Stimulated activated CD8-positive, alpha-beta memory T cell treated with anti-CD3 and anti-CD28 coated beads, Interleukin-4, amount 100 ng/mL, for 24 hours (primary cell): ENCODE measurements at places on chromosomes 11 and 22.

GRCh38 chr11:65516135-65516968, 8.5 kb upstream of the SCYL1 start:
- no peak for DNase-seq

- DNase-seq = no peak
These were observed 16.4 kb upstream of the CTSC start for GRCh38 chr11:88353835-88354496.

- no peak for DNase-seq
These were observed 25.5 kb downstream of the SERPIND1 start for GRCh38 chr22:20799449-20799848.

DNA sequence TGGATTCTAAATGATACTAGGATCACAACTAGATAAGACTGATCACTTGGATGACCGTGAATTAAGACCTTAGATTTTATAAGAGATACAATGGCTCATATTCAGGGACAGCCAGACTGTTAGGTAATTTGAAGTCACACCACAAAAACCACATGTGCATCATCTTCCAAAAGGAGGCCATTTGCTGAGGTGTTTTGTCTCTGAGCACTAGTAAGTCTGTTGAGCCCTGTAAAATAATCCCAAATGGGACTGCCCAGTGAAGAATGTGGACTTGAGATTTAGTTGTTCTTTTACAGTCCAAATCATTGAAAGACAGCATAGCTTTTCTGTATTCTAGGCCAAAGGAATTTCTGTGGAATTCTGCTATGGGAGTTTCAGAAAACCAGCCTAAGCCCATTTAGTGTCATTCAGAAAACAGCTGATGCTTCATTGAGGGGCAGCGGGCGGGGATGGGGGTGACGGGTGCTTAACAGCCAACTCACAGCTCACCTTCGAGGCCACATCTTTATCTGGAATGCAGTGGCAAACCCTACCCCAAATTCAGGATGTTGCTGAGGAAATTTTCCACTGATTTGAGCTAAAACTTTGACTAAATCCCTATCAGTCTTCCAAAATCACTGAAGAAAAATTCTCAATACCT, 80.1 kb upstream of the BIRC3 start:
- no peak for DNase-seq

DNA sequence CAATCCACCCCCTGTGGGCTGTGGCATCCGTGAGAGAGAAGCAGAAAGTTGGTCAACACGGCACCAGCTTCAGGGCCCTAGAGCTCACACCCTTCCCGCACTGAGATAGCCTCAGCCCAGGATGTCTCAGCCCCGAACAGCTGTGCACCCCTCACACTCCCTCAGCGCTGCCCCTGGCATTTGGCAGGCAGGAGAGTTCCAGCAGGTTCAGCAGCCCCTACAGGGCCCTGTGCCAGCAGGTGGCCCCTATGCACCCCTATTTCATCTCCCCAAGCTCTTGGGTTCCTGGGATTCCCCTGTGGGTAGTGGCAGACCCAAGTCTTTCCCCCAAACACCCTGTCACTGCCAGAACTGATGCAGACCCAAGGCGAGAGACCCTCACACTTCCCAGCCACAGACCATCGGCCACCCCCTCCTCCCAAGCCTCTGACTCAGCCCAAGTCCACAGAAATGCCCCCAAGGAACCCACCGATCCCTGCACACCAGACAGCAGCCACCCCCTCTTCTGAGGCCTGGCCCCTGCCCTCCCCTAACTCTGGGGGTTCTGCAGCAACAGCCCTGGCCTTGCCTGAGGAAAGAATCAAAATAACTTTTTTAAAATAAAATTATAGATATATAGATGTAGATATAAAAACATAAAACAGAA, 183.6 kb downstream of the IGLL1 start:
- no peak for DNase-seq

- no peak for DNase-seq
These were observed 4.9 kb downstream of the MUC5AC start for GRCh38 chr11:1162491-1163311.
